ENCODE measurements at places on chromosomes 7 and 10.

DNA sequence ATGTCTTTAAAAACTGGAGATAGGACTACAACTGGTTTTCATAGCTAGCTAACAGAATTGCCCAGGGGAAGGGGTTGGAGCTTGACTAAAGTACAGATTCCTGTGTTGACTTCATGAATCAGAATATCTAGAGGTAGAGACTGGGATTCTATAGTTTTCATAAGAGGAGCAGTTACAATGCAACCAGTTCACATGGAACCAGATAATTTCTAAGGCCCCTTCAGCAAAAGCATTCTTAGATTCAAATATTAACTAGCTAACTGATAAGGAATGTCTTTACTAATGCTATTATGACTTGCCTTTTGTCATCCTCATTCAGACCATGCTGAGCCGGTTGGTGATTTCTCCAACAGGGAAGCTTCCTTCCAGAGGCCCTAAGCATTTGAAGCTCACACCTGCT lies 5.7 kb downstream of the WEE2 start:
- no peak for DNase-seq

DNA sequence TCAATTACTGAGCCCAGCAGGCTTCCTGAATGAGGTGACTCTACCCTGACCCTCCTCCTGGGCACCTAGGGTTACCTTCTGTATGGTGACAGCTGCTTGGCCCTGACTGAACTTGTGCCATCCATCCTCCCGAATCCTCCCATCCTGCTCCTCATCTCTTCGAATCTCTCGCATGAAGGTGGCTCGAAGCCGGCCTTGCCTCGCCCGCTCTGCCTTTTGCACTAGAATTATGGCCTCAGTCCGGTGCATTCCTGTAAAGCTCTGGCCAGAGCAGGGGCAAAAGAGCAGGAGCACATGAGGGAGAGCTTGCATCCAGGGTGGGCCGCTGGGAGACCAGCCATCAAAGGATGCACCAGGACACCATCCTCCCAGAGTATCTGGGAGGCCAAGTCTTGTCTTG lies 7.5 kb downstream of the H2BK1 start:
- DNase-seq, result no peak

DNA sequence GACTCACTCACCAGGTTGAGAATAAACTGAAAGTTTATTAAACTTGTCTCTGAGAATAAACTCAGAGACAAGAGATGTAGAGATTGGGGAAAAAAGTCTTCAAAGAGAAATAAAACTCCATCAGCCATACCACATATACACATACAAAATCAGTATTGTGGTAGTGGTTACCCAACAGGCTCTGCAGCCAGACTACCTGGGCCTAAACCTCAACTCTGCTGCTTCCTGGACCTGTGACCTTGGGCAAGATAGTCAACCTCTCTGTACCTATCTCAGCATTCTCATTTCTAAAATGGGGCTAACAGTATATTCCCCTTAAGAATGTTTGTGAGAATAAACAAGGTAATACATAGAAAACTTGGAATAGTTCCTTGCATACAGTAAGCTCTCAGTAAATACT lies 15.3 kb downstream of the TPK1 start:
- DNase-seq, result no peak

- DNase-seq, result no peak
Observed at GRCh38 chr7:72078856-72079255, 333.3 kb downstream of the CALN1 start.

DNA sequence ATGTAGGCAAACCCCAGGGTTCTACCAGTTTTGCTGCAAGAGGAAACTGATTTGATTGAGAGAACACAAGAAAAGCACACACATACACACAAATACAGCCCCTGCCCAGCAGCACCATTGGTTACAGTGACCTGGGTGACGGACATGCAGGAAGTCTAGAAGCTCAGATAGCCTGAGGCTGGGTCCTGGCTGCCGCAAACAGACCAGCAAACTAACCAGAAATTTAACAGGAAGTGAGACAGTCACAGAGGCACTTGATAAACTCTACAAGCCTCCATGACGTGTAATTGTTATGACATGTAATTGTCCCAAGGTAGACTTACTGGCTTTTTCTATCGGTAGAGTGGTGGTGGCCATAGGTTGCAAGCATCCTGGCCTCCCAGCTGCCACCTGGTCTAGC lies 58.9 kb downstream of the PRKAR2B start:
- DNase-seq, result no peak

DNA sequence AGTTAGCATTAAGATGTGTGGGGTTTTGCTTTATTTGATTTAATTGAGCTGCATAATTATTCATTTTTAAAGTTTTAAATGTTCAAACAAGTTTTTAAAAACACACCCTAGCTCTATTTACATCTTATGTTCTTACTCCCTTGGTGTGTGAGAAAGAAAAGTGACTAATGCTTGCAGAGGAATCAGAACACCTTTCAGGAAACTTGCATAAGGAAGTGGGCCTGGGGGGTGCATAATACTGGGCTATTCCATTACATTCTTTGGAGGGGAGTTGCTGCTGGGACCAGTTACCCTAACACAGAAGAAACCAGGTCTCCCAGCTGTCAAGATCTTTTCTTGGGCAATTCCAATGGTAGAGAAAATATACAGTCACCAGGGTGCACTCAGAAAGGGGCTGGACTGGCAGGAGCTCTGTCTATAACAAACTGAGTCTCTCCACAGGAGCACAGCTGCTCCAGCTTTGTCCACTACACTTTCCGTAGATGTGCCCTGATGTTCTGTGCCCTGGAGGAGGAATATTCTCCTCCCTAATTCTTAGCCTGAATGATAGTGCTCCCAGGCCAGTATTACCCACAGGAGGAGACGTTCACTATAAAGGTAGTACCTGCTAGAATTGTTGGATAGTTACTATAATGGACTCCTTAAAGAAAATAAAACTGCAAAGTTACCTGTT lies 304.2 kb downstream of the CDC14C start:
- DNase-seq, result no peak

GRCh38 chr10:4372601-4373000 lies 453.4 kb upstream of the AKR1E2 start:
- DNase-seq, result no peak

- DNase-seq, result no peak
Observed at GRCh38 chr7:30241767-30242166, 42.6 kb upstream of the ZNRF2 start.

DNA sequence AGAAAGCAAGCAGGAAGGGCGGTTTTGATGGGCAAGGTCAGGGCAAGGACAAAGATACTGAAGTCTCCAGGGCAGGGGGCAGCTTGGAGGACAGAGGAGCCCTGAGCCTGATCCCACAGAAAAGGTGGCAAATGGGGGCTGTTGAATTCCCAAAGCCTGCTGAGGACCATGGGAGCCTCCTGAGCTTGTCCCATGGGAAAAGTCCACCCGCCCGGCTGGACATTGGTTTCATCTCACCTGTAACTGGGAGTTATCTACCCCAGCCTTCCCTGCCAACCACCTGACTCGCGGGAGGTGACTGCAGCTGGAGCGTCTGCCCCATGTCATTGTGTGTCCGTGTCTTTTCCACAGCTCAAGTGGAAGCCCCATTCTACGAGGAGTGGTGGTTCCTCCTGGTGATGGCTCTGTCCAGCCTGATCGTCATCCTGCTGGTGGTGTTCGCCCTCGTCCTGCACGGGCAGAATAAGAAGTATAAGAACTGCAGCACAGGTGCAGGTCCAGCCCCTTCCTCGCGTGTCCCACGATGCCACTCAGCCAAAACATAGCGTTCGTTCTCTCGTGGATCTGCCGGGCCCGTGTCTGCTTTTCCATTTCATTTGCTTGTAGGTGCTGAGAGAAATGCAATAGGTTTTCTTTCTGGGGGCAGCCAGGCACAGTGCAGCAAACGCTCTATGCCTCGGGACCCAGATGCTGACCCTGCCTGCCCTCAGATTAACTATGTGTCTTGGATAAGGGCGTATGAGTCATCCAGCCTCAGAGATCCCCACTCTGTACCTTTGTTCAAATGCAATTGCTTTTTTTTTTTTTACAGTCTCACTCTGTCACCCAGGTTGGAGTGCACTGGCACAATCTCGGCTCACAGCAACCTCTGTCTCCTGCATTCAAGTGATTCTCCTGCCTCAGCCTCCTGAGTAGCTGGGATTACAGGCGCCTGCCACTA lies 444.5 kb upstream of the FOXK1 start:
- DNase-seq, result no peak

DNA sequence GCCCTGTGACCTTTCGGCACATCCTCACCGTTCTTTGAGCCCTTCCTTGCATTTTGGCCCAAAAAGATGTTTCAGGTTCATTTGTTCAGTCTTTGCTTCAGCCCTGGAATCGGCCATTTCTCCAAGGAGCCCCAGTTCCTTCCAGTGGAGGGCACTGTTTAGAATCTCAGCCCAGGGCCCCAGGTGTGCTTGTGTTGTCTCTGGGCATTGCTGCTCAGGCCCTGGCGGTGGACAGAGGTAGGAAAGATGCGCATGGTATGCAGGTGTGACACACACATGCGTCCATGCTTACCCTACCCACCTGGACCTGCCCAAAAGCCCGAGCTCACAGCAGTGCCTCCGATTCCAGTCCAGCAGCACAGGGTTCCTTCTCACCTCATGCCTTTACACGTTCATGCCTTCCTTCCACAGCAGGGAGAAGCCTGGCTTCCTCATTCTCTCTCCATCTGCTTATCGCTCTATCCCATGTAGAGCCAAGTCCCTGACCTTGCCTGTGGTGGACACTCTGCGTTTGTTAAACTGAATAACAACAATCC lies 70.6 kb downstream of the LHPP start:
- no peak for DNase-seq

DNA sequence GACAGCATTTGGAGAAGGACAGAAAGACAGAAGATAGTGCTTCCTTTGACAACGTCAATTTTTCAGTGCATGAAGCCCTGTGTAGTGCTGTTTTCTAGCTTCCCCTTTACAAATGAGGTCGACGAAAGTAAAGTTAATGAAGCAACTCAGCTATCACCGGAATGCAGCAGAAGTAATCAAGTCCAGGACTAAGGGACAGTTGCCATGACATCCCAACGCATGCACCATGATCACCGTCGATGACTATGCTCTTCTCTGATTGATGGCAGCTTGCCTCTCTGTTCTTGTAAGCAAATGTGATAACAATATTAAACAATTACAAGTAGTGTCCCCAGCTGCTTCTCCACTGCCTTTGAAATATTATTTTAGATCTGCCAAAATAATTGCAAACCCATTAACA lies 205.8 kb downstream of the FRMD4A start:
- DNase-seq, result no peak

- DNase-seq, result no peak
Observed at GRCh38 chr7:37429435-37429791, 19.3 kb downstream of the ELMO1 start.

DNA sequence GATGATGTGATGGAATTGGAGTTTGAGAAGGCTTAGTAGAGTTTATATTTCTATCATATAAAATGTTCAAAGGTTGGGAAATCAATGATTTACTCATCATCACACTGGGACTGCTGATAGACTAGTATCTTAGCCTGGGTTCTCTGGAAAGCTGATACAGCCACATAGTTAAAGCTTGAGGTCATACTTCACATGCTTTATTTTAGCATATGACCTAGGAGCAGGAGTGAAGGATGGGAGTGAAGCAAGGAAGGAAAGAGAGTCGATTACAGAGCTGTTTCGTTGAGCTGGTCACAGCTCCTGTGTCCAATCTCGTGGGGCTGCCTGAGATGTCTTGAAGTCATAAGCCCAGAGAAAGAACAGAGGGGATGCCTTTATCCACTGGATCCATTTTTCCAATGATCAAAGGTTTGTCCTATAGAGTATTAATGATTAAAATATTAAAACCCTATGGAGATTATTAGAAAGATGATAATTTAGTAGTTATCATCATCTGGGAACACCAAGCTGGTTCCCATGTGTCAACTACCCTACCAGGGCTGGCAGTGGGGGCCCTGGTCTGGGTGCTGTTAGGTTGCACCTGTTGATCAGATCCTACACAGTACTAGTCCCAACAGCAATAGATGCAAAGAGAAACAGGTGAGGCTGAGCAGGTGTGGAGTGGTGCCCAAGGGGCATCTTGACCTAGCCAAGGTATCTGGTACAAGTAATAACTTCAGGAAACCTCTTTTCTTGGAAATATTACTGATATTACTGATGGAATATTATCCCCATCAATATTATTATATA lies 77.8 kb downstream of the BAMBI start:
- DNase-seq, result no peak

GRCh38 chr7:81501220-81501619 lies 268.6 kb downstream of the HGF start:
- DNase-seq, result no peak

Measured in putamen (tissue), 1 donor.